ENCODE measurements at places on chromosomes 11 and 22.

DNA sequence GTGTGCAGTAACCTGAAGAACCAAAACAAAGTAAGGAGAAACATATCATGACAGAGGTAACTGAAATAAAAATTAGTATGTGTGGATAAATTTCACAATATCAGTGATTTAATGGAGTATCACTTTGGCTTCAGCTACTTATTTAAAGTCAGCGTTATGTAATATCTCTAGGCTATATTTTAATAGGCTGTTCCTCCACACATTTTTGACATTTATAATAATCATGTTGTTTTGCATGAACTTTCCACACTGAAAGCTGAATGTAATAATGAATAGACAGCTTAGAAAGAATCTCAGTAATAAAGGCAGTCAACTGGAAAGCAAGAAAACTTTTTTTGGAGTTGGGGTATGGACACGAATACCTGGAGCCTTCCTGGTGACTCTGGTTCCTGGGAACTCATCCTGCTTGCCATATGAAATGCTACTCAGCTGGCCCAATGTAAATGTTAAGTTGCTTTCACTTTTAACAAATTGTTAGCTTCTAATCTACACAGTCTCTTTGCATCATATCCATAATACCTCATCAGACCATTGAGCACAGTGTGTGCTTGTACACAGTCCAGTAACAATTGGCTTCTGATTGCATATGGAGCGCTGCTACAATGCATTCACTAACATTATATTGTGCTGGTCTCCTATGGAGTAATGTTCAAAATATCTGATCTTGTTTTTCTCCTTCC, 257.7 kb downstream of the SOX6 start:
- no peak for DNase-seq

DNA sequence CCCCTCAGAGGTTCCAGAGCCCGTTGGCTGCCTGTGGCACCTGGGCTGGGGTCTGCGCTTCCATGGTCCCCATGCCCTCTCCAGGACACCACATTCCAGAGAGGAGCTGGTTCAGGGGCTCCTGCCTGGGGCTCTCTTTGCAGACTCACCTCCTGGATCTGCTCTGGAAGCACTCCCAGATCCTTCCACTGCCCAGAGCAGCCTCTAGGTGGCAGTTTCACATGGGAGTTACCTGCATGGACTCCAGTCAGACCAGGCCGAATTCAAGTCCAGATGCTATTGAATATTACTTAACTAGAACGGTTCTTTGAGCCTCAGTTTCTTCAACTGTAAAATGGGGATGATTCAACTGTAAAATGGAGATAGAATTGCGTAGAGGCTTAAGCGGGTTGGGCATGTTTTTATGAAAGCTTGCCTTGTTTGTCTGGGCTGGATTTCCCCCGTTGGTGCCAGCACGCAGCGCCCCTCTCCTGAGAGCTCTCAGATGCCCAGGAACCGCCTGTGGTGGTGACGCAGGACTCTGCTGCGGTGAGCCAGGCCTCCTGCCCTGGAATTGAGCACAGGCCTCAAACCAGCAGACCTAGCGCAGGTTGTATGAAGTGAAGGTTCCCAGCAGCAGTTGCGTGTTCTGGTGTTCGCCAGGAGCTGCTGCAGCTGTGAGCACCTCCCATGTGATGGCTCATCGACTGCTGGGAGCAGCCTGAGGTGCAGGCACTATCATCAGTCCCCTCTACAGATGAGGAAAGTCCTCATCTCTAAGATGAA, 44.2 kb downstream of the LMO1 start:
- DNase-seq = peak; percentile 54

- no peak for DNase-seq
Observed at GRCh38 chr11:7573193-7573557, 59.4 kb downstream of the PPFIBP2 start.

GRCh38 chr11:73193251-73194033, 24.6 kb upstream of the P2RY2 start:
- DNase-seq = peak; percentile 35

GRCh38 chr11:82315093-82315492, 418.6 kb downstream of the FAM181B start:
- peak; percentile 10 for DNase-seq

DNA sequence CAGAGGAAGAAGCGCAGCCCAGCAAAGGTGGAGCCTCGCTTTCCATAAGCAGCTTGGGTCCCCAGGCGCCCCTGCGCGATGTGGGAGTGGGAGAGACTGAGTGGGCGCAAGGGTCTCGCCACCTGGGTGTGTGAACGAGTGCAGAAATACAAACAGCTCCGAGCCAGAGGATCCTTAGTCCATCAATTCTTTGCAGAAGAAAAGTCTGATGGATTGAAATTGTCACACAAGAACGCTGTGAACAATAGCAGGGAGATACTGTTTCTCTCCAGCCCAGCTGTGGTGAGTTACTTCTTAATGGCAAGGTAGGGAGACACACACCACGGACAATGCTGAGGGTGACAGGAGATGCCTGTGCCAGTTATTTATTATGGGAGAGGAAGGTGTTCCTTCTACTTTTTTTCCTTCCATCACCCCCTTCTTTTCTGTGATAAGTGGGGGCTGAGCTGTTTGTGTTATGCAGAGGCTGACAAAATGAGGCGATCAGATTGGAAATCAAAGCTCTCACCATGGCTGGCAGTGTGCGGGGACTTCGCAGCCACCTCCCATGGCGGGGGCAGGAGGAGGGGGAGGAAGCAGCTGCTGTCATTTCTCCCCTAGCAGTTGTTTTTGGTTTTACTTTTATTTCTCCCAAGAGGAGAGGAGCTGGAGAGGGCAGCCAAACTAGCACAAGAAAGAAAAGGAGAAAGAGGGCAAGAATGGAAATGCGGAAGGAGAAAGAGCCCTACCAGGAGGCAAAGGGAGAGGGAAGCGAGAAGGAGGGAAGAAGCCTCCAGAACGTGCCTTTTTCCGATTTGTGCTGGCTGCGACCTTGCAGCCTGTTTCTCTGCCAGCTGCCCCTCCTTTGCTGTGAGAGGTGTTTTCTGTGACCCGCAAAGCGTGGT, 755.8 kb downstream of the NTM start:
- DNase-seq = peak; percentile 72

- DNase-seq = peak; percentile 90
Observed at GRCh38 chr11:118012083-118012669, 26.0 kb downstream of the IL10RA start.

DNA sequence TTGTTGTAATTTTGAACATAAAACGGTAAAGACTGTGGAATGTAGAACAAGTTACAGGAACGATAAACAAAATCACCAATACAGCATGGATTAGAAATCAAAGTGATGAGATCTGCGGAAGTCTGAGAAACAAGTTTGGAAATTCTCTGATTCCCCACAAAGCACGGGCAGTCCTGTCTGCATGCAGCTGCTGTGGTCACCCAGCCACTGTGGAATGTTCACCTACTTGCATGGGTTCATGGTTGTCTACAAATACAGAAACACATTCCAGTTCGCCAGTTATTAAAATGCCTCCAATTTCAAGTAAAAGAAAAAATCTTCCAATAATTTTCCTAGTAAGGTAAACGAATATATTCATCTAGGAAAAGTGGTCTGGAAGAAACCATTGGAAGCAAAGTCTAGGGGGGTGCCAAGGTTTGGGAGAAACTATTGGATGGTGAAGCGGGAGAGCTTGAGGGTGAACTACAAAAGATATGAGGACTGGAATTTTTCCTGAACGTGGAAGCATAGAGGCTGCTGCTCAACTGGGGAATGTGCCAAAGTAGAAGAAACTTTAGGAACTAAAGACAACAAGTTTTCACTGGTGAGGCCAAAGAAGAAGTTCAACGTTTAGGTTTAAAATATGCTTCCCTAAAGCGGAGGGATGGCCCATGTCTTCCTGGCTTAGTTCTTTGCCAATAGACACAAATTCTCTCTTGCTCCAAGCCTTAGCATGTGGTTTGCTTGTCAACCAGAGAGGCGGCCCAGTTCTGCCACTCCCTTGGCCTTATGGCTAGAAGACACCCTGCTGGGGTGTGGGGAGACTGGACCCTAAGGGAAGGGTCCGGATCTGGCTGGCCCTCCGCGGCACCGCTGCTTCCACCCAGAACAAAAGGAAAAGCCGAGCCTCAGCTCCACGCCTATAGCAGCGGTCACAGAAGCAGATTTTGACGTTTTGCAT, 70.2 kb downstream of the CTTN start:
- no peak for DNase-seq

- DNase-seq = no peak
Observed at GRCh38 chr11:83864412-83865057, 578.4 kb upstream of the CCDC90B start.

DNA sequence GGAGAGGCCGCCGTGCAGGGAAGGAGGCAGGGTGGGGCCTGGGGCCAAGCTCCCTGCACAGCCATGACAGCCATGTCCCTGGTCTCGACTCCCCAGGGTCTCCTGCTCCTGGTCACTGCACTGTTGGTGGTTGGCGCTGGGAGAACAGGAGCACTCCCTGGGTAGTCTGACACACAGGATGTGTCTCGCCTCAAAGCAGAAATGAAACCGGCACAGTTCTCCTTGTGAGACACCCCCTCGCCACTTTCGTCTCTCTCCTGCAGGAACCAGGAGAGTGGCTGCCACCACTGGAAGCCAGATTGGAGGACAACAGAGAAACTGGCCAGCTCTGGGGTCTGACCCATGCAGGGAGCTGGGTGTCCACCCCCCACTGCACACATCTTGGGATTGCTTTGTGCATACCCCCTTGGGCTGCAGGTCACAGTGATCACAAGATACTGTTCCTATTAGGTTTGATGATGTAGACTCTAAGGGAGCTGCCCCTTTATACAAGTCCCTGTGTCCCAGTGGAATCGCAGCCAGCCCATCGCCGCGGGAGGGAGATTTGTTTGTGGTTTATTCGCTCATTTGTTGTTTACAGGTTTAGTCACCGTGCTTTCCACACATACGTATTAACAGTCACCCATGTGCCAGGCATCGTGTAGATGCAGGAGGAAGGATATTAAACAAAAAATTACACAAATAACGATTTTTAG, 27.0 kb upstream of the YWHAH start:
- peak; percentile 86 for DNase-seq

DNA sequence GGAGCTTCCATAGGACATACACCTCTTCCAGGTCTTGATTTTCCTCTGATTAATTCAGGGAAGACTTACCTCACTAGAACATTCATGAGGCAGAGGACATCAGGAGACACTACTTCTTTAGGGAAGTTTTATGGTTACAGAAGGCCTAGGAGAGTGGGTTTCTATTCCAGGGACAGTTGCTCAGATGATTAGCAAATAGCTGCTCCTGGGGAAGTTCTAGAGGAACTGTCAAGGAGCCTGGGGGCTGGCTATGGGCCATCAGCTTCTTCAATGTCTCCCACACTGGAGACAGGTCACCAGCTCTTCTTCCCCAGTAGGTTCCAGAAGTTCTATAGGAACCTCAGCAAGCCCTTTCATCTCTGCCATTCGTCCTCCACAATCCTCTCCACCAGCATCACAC, 11.5 kb upstream of the OR10A5 start:
- DNase-seq = peak; percentile 49

DNA sequence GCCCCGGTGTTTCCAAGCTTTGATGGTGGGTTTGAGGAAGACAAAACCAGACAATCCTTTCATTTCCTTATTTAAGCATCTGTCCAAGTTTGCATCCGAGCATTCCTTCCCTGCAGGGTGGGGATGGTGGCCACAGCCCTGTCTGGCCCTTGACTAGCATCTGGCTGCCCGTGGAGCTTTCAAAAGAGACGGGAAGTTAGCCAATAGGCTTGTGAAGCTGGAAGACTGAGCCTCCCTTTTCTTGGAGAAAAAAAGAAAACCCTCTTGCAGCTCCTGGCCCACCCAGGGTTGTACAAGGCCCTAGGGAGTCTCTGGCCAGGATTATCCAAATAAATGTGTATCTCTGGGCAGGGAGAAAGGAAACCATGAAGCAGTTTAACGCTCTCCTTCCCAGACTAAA, 60.6 kb downstream of the MICAL2 start:
- DNase-seq = no peak

DNA sequence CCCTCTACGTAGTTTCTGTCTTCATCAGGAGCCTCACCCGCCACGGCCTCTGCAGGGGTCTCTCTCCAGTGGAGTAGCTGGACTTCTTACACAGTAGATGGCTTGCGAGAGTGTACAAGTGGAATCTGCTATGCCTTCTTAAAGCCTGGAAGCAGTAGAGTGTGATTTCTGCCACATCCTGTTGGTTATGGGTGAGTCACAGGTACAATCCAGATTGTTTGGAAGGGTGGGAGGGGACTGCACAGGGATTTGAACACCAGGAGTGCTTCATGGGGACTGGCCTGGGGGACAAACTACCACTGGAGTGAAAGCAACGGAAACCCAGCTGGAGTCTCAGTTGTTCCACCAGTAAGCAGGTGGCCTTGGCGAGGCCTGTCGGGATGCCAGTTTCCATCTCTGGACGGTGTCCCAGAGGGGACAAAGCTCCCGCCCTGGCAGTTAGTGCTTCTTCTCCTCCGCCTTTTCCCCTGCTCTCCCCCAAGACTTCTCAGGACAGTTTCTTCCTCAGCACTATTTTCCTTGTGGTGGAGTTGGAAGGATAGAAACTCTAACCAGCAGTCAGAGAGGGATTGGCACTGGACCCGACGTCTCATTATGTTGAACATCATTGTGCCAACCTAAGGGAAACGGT, 85.0 kb upstream of the RCN1 start:
- no peak for DNase-seq

- DNase-seq = no peak
Observed at GRCh38 chr11:14750911-14751310, 107.3 kb downstream of the PDE3B start.

DNA sequence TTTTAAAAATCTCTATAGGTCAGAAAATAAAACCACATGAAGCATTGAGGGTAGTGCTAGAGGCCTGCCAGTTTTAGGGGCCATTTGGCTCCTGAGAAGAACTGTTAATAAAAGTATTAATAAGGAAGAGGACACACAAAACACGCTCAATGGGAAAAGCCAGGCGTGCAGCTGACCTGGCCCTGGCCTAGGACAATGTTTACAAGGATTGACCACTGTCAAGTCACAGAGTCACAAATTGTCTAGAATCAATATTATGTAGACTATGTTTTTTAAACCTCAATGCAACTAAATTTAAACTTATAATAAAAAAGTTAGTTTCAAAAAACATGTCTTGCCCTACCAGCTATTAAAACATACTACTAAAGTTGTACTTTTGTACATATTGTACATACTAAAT, 89.4 kb downstream of the YAP1 start:
- DNase-seq = no peak

- no peak for DNase-seq
Observed at GRCh38 chr22:31603574-31603973, 58.4 kb downstream of the PISD start.

DNA sequence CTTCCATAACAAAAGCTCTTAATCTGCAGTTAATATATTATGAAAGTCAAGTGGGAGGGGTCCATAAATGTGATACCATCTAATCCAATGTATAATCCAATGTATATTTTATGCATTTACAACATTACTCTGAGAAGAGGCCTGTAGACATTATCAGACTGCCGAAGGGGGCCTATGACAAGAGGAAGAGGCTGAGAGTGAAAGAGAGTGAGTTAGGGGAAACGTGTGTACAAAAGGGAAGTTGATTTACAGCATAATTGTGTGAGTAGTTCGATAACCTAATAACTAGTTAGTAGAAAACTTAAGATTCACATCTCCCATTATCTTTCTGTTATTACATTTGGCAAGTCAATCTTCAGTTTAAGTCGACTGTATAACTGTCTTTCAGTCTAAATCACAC, 86.6 kb downstream of the DDX10 start:
- DNase-seq = peak; percentile 27

All from suppressor macrophage treated with lipopolysaccharide for 1 hour (primary cell).